T-helper 22 cell (primary cell): ENCODE measurements at places on chromosomes 4 and X.
A peak's percentile ranks its signal among the peaks of the same experiment; 100 is the strongest.

DNA sequence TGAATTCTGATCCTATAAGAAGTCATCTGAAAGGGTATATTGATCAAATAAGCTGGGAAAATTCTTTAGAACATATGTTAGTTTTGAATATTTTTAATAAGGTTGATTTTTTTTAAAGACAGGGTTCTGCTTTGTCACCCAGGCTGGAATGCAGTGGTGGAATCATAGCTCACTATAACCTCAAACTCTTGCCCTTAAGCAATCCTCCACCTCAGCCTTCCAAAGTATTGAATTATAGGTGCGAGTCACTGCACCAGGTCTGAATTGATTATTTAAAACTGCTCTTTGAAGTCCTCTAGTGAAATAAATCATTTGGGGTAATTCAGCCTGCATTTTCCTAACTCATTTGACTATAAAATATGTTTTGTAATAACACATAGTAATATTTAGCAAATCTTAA is 812.3 kb downstream of the PDHA2 start:
- DNase-seq, result no peak

DNA sequence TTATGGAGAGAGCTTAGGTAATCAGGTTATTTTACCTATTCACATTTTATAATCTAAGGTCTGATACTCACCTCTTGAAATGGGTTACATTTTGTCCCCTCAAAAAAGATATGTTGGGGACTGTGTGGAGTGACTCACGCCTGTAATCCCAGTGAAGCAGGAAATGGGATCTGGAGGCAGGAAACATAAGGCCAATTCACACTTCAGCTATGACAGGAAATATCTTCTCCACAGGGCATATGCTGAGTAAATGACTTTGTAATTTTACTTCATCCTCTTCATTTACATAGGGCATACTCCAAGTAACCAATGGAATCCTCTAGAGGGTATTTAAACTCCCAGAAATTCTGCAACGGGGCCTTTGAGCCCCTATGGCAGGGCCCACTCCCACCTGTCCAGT is 54.8 kb upstream of the ZMAT1 start:
- no peak for DNase-seq

GRCh38 chrX:134998246-134998645 is 7.5 kb downstream of the SMIM10 start:
- DNase-seq, result no peak

DNA sequence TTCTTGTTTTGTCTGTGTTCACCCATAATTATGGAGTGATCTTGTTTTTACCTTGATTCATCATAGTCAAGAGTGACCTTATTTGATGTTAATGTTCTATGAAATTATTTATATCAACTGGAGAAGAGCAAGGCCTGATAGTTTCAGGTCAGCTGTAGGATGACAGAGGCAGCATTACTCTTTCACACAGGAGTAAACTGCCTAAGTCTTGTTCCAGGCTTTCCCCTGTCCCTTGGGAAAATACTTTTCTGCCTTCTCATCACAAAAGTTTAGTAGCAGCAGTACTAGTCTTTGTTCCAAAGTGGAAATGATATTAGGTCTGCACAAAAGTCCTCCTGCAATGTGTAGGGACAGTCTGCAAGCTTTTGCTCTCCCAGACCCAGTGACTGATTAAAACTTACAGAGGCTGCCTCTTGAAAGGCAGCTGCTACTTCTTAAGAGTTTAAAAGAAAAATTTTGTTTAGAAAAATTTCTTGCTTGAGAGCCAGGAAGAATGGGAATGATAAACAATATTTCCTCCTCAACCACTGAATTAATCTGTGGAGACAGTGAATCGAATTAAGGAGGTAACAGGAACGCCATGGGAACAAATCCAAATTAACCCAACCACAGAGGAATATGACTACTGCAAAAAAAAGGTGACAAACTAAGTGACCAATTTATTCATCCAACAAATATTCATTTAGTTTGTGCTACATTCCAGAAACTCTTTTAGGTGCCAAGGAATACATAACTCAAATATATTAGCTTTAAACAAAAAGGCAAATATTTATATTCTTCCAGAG is 991.4 kb upstream of the PABPC4L start:
- no peak for DNase-seq

DNA sequence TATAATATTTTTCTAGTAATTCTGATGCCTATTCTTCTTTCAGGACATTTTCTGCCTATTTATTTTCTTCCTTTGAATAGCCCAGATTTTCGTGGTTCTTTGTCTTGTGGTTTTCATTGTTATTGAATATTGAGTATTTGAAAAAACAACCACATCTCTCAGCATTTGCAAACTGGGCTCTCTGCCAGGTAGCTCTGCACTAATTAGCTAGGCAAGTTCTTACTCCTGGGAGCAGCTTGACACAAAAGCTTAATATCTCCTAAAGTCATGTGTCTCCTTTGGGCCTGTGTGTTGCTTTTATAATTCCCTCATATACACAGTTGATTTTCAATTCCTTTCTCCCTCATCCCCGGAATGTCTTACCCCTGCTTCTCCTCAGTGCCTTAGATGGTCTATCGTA is 413.5 kb upstream of the GRIA3 start:
- DNase-seq, result no peak

GRCh38 chr4:20544645-20545044 is 155.6 kb upstream of the PACRGL start:
- no peak for DNase-seq

- DNase-seq, result no peak
Measured at GRCh38 chr4:8306511-8307021, 37.0 kb downstream of the HTRA3 start.

GRCh38 chr4:159697322-159698283 is 594.7 kb downstream of the RAPGEF2 start:
- DNase-seq, result no peak

DNA sequence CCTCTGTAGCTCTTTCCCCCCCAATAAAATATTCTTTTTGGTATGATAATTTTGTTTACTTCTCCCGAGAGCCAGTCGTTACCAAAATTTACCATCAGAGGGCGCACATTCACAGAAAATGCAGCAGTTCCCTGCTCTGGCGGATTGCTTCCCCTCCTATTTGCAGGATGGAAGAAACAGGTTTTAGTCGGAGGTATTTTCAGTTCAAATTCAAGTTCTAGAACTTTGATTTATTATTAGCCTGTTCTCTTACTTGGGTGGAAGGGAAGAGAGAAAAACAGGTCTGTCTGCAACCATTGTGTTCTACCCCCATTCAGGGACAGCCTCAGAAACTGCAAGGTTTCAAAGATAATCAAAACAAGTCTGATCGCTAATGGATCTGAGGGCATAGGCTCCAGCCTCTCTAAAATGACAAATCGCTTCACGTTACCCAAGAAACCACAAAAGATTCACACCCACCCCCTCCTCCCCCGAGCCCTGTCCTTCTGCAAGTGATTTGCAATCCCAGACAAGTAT is 263.8 kb upstream of the RPS6KA3 start:
- peak; percentile 8 for DNase-seq

- DNase-seq, result no peak
Measured at GRCh38 chr4:102637391-102637790, 123.4 kb downstream of the MANBA start.

DNA sequence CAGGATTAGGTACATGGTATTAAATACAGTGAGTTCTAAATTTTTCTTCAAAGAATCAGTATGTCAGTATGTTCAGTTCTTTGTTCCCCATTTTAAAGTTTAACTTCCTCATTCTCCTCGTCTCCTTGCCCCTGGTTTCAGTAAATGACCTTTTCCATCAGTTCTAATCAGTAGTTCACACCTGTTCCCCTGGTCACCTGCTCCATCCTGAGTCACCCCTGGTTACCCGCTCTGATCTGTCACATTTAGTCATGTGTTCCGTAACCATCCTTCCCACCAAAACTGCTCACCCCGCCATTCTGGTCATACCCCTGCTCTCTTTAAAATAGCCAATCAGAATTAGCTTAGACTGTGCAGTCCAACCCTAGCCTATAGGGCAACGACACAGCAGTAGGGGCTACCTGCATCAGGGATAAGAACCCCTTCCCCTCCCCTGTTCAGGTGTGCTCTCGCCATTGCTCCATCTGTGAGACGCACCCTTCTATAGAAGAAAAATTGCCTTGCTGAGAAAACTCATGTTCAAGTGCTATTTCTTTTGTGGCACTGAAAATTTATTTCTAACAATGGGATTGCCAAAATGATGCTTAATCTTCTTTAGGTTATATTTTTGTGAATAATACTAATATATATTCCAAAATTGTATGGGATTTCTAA is 181.3 kb downstream of the OR13H1 start:
- DNase-seq, result no peak

GRCh38 chr4:108449129-108449528 is 171.2 kb upstream of the RPL34 start:
- no peak for DNase-seq

GRCh38 chr4:25075851-25076250 is 45.1 kb upstream of the LGI2 start:
- DNase-seq, result no peak

DNA sequence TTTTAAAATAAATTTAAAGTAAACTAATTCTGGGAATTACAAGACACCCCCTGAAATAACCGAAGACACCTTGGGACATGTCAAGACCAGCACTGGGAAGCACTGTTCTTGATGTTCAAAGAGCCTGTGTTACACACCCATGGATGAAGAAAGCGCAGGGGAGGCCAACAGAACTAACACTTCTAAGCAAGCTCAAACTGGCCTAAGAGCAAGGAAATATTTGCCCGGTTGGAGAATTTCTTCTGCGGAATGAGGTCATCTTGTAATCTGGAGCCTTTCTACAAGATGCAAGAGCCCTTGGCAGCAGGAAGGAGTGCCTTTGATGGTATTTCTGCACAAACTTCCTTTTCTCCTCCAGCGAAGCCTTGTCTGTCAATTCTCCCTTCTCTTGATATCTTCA is 9.3 kb upstream of the EFHC2 start:
- no peak for DNase-seq

- DNase-seq, result no peak
Measured at GRCh38 chr4:3285558-3286334, 7.1 kb upstream of the RGS12 start.

GRCh38 chr4:86356425-86357210 is 3.2 kb downstream of the MAPK10 start:
- no peak for DNase-seq

GRCh38 chrX:107662824-107663223 is 34.5 kb downstream of the PRPS1 start:
- no peak for DNase-seq

GRCh38 chr4:102157984-102158383 is 187.3 kb downstream of the SLC39A8 start:
- no peak for DNase-seq

- DNase-seq, result no peak
Measured at GRCh38 chrX:134735015-134735414, 76.7 kb upstream of the PLAC1 start.

GRCh38 chr4:21628116-21628670 is 320.4 kb downstream of the KCNIP4 start:
- DNase-seq, result no peak

- no peak for DNase-seq
Measured at GRCh38 chrX:127457161-127457560, 595.0 kb downstream of the ACTRT1 start.

GRCh38 chr4:143726714-143727113 is 26.2 kb upstream of the FREM3 start:
- no peak for DNase-seq

DNA sequence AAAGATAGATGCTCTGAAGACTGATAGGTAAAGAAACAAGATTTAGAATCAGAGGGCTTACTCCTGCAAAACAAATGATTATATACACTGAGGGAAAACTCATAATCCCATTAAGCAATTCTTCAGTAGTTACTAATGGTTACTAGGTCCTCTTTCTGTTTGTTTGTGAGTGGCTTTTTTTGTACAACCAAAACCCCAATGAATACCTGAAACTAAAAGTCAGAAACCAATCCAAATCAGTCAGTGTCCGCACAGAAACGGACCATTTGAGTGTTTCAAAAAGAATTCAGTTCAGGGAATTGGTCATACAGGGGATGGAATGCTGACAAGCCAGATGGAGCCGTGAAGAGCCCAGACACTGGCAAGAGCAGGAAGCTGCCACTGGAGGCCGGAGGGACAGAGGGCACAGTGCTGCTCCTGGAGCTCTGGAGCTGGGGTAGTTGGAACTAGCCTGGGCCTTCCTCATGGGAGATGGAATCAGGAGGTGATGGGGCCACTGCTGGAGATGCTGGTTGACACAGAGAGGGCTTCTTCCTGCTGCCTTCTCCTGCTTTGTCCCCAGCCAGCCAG is 31.9 kb downstream of the SETD7 start:
- no peak for DNase-seq

DNA sequence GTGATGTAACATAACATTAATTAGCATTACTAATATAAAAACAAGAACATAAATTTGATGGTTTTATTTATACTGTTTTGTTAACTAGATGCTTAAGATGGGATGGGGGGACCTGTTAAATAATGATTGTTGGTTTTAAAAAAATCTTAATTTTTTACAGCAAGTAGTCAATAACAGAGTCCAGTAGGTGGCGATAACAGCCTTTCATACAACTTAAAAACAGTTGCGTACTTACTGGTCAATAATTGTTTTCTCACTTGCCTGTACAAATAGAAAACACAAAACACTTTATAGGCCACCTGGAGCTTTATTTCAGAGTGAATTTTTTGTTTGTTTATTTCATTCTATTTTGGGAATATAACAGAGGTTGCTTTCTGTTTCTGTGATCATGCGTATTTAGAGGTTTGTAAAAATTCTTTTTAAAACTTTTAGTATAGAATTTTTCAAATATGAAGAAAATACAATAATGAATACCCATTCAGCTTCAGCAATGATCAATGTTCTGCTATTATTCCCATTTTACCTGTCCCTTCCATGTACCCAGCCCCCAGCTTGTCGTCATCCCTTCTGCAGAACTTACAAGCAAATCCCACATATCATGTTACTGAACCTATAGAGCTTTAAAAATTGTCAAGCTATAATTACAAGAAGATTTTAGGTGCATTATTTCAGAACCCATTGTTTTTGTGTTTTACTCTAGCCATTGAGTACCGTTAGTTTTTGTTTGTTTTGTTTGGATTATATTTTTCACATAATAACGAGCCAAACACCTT is 97.1 kb downstream of the MRPL1 start:
- DNase-seq, result no peak

DNA sequence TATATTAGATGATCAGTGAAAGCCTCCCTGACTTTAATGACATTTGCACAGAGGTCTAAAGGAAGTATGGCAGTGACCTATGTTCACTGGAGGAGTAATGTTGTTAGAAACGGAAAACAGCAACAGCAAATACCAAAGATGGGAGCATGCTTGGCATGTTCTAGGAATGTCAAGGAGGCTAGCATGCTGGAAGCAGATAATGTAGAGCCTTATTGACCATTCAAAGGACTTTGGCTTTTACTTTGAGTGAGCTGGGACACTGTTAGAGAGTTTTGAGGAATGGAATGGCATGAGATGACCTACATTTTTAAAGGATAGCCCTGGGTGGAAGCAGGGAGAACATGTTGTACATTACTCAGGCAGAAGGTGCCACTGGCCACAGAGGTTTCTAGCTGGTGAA is 6.0 kb downstream of the RPA4 start:
- DNase-seq, result no peak

- DNase-seq, result no peak
Measured at GRCh38 chrX:15404401-15405096, 20.3 kb upstream of the VEGFD start.

GRCh38 chrX:66638591-66639500 is at the start of gene EDA2R:
EDA2R (minus strand) TSS chrX:66639078; CDS start chrX:66616020, 23,058 bp downstream.
- peak; percentile 0 for DNase-seq
